Chondrocyte (in vitro differentiated cells): ENCODE measurements at places on chromosomes 6 and 20. TPM values are rescaled to one million over a fixed set of nuclear protein-coding genes. Genes with fewer than 3 reads are reported as not detected.

DNA sequence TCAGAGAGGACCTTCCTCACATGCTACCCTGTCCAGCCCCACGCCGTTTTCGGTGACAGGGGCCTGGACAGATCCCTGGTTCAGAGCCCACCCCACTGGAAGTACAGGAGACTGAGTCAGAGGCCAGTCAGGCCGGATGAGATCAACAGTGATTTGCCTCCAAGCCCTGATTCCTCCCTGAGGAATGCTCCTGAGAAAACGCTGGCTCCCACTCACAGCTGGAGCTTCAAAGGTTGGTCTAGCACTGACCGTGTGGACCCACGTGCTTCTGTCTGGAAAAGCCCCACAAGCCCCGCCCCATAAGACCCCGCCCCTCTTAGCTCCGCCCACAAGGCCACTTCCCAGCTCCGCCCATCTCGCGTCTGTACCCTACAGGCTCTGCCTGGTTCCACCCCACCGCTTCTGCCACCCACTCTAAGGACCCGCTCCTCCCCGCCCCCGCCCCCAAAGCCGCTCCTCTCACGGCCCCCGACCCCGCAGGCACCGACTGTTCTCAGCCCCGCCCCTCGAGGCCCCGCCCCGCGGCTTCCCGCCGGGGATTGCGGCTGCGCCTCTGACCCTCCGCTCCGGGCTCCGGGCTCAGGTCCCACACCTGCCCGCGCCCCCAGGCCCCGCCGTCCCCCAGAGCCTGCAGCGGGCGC is 64.9 kb upstream of the BHLHE23 start:
- DNase-seq: peak; percentile 57

DNA sequence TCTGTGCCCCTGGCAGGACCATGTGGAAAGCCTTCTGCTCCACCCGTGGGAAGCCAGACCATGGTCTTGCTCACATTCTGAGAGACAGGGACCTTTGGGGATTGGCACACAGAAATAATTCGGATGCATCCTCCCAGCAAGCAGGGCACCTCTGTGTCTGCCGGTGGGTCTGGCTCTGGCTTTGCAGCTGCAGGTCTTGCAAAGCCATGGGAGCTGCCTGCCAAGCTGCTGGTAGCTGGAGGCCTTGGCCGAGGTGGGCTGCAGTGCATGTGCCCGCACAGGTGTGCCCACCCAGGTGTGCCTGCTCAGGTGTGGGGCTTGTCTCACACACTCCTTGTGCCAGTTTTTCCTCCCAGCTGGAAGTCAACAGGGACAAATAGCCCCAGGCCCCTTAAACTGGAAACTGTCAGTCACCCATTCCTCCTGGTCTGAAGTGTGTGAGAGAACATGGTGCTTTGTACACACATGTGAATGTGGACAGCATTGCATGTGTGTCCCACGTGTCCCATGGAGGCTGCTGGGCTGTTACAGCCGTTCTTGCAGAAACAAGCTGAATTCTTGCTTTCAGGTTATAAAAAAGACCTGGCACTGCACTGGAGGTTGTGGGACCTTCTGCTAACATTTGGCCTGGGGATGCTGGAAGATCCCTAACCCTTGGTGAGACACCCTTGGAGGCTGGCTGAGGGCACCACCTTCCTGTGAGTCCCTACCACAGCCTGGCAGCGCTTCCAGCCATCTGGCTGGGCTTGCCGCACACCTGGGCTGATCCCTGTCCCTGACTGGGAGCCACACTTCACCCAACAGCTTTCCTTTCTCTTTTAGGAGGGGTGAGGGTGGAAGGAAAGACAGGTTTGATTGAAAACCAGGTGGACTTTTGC is 54.9 kb upstream of the SMOC2 start:
- DNase-seq: no peak

GRCh38 chr6:74609871-74610270 is 596.0 kb downstream of the COL12A1 start:
- no peak for DNase-seq

PTK6 gene
- total RNA-seq: not detected in 3 replicates

IL17A gene
- total RNA-seq: not detected in 3 replicates

GPR63 gene
- total RNA-seq: 1.1 to 1.2 TPM (median 1.2 TPM) in 3 replicates

CLPSL2 gene
- not detected in 3 replicates for total RNA-seq

LY6G6D gene
- total RNA-seq: not detected in 3 replicates

SYCP2 gene
- 1.5 to 2.5 TPM (median 1.9 TPM) in 3 replicates for total RNA-seq

SMOC2 gene
- total RNA-seq: 56.3 to 148 TPM (median 145 TPM) in 3 replicates
